ENCODE measurements at places on chromosomes 13 and 19.

- DNase-seq: no peak
These were observed 200.4 kb downstream of the DLEU7 start for GRCh38 chr13:50643060-50643459.

GRCh38 chr13:36447501-36447900 lies 15.2 kb downstream of the CCNA1 start:
- no peak for DNase-seq

DNA sequence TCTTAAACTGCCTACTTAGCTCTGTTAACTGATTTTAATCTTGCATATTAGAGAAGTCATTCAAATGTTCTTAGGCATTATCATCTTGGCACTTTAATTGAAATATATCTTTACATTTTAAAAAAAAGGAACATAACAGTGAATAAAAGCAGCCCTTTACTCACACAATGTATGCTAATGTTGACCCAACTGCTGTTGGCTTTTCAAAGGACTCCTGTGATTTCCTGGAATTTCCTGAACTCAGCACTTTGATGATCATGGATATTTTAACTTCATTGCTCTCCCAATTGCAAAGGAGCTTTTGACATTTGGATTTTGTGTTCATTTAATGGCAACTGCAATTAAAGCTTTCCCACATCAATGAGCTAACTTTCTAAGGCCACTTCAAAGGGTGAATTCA lies 1230.3 kb downstream of the DIAPH3 start:
- DNase-seq: no peak

DNA sequence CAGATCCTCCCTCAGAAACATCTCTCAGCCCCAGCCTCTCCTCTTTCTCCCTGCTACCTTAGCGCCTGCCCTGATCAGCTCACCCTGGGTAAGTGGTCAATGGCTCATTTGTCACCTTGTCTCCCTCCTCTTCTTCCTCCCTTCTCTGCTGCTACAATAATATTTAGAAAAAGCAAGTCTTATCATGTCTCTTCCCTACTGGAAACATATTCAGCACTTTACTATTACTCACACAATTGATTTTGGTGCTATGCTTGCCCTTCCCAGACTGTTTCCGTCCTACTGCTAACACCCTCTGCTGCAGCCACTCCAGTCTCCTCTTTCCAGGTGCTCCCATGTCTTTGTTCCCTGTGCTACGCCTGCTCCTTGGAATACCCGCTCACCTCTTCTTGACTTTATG lies 35.8 kb downstream of the ESD start:
- DNase-seq: no peak

Data from adrenal gland (tissue), 19 donors.